ENCODE measurements at places on chromosomes 5 and 9.

GRCh38 chr5:160679567-160680309, 172.3 kb downstream of the ATP10B start:
- no peak for DNase-seq

GRCh38 chr5:67395790-67396418, 199.3 kb upstream of the CD180 start:
- no peak for DNase-seq

GRCh38 chr9:111922324-111923013, 25.9 kb downstream of the UGCG start:
- no peak for DNase-seq

GRCh38 chr5:2143646-2144353, 261.1 kb upstream of the IRX4 start:
- DNase-seq: no peak

- DNase-seq: no peak
Observed at GRCh38 chr5:35811108-35811741, 45.5 kb upstream of the IL7R start.

GRCh38 chr5:73321757-73322436, 126.7 kb downstream of the FOXD1 start:
- DNase-seq: peak; percentile 98

GRCh38 chr5:9466697-9467096, 79.2 kb downstream of the SEMA5A start:
- no peak for DNase-seq

- no peak for DNase-seq
Observed at GRCh38 chr5:65047948-65048690, 279.4 kb downstream of the CWC27 start.

GRCh38 chr5:170286386-170286925, 11.1 kb downstream of the LCP2 start:
- DNase-seq: no peak

DNA sequence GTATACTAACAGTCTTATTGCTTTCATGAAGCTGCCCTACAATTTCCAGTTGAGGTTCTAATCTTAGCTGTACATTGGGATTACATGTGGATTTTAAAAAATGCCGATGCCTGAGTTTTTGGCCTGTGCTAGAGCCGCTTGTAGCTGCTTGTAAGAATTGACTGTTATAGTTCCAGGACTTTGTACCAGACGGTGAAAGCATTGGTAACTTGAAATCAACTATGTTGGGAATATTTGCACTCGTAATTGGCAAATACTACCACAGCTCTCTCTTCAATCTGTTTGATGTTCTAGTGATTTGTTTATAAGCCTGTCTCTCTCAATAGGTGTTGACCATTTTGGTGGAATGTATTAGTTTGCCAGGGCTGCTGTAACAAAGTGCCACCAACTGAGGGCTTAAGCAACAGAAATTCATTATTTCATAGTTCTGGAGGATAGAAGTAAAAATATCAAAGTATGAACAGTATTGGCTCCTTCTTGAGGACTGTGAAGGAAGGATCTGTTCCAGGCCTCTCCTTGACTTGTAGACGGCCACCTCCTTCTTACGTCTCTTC, 50.5 kb upstream of the DHFR start:
- DNase-seq: no peak

DNA sequence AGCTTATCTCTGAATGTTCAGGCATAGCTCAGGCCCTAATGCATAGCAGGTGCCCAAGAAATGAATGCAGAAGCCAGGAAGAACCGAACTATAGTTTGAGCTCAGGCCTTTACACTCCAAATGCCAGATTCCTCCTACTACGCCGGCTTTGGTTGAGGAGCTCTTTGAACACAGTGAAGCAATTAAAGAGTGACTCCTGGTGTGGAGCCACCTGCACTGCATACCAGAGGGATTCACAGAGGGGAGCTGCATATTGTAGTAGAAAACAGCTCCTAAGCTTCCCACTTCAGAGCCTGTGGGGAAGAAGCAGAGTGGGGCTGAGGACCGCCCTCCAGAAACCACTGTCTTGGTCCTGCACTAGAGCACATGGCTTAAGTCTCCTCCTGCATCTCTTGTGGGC, 14.5 kb upstream of the KCNMB1 start:
- DNase-seq: no peak

DNA sequence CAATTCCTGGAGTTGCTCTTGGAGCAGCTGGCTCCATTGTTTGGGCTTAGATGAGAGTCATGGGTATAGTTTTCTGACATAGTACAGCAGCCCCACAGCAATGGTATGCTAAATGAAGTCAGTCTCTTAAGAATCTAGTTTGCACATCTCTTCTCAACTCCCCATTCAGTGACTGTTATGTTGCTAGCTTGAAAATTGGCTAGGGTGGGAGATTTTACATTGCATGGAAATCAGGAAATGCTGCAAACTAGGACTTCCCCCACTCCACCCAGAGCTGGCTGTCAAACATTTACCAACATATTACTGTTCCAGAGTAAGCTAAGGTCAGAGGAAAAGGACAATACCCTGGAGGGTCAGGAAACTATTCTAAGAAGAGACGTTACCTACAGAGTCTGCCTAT, 17.6 kb upstream of the FCHO2 start:
- DNase-seq: no peak

GRCh38 chr9:33785914-33786313, 9.4 kb upstream of the PRSS3 start:
- no peak for DNase-seq

- DNase-seq: no peak
Observed at GRCh38 chr5:173392-174290, 17.7 kb upstream of the LRRC14B start.

DNA sequence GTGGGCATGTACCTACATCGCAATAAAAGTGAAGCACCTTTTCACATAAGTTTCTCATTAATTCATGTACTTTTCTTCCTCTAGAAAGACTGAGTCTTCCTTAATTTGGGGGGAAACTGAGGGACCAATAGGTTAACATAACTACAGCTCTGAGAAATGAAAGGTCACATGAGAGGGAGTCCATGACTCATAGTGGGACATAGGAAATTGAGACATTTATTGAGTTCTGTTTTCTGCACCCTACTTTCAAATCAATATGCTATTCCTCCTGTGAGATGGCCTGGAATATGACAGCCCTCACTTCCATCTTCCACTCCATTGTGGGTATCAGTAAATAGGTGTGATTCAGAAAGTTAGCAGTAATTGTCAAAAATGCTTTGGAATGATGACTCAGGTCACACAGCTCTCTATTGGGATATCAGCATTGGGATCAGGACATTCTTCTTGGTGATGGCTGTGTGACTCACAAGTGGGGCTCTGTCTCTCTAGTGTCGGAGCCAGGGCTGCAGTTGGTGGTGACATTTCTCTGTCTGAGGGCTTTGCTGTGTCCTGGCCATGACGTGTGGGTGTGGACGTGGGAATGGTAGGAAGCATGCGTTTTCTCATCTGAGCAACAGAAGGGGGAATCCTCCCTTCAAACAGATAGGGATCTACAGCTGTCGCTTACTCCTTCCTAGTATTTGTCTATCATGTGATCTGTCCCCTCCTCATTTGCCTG, 125.0 kb downstream of the TRIO start:
- peak; percentile 99 for DNase-seq

DNA sequence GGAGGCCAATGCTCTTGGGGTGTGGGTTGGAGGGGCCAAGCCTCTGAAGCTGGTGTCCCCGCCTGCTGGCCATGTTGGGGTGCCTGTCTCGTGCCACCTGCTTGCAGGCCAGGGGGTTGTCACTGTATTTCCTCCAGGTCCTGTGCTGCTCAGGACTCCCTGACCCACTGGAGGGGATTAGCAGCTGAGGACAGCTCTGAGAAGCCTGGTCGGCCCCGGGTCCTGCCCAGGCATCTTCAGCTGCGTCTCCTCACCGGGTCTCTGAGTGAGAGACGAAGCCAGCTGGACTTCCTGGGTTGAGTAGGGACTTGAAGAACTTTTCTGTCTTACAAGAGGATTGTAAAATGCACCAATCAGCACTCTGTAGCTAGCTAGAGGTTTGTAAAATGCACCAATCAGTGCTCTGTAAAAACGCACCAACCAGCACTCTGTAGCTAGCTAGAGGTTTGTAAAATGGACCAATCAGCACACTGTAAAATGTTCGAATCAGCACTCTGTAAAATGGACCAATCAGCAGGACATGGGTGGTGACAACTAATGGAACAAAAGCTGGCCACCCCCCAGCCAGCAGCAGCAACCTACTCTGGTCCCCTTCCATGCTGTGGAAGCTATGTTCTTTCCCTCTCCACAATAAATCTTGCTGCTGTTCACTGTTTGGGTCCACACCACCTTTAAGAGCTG, 20.6 kb upstream of the SLC9A3 start:
- DNase-seq: no peak

DNA sequence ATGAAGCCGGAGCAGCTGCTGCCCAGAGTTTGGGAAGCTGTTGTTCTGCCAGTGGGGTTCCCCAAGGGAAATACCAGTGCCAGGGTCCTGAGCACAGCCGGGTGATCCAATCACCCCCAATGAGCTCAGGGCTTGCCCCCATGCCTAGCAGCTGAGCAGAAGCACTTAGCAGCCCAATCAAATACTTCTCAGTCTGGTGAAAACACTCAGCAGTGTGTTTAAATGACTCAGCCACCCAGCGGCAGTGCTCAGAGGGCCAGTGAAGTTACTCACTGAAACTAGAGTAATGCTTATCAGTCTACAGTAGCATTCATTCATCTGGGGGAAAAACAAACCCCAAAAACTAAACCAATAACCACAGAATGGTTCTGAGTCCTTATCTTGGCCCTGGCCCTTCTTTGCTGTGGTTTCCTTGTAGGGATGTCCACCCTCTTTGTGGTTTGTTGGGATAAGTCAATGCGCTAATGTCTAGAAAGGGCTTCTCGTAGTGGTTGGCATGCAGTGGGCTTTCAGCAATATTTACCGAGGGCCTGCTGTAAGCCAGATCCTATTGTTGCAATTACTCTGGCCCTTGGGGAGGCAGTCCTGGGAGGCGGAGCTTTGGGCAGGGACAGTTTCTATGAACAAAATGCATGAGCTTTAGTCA, 43.1 kb downstream of the LHX2 start:
- peak; percentile 86 for DNase-seq

DNA sequence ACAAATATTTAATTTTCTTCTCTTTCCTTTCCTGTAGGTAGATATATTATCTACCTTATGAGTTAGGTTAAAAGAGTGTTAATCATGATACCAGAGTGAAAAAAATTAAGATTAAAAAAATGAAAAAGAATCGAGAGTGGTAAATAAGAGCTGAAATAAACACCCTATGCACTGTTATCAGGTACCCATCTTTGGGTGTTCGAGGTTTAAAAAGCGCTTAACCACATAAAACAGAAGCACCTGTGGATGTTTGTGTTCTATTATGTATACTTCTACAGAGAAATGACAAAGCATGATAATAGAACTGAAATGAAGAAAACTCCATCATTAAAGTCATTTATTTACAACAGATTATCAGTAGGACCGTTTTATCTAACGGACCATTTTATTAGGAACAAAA, 25.7 kb upstream of the GCNT4 start:
- no peak for DNase-seq

- no peak for DNase-seq
Observed at GRCh38 chr5:109030360-109031143, 282.9 kb downstream of the FER start.

GRCh38 chr5:179618923-179619554, 4.4 kb downstream of the HNRNPH1 start:
- no peak for DNase-seq

GRCh38 chr5:89064054-89064453, 181.1 kb upstream of the MEF2C start:
- DNase-seq: no peak

GRCh38 chr5:109784687-109785086, 95.0 kb downstream of the MAN2A1 start:
- DNase-seq: no peak

GRCh38 chr9:129968690-129969485, 74.1 kb downstream of the FNBP1 start:
- DNase-seq: peak; percentile 58

DNA sequence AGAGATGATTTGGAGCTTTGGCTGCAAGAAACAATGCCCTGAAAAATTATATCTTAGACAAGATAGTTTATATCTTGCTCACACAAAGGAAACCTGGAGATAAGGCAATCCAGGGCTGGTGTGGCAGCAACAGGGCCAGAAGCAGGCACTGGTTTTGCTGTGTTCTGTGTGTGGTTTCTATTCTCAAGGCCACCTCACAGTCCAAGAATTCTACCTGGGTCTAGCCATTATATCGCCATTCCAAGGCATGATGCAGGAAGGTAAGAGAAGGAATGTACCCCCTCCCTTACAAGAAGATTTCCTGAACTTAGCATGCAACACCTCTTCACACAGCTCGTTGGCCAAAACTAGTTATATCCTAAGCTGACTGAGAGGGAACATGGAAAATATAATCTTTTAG, 74.5 kb upstream of the MEGF10 start:
- DNase-seq: no peak

- DNase-seq: no peak
Observed at GRCh38 chr9:127311239-127311741, 46.7 kb downstream of the GARNL3 start.

DNA sequence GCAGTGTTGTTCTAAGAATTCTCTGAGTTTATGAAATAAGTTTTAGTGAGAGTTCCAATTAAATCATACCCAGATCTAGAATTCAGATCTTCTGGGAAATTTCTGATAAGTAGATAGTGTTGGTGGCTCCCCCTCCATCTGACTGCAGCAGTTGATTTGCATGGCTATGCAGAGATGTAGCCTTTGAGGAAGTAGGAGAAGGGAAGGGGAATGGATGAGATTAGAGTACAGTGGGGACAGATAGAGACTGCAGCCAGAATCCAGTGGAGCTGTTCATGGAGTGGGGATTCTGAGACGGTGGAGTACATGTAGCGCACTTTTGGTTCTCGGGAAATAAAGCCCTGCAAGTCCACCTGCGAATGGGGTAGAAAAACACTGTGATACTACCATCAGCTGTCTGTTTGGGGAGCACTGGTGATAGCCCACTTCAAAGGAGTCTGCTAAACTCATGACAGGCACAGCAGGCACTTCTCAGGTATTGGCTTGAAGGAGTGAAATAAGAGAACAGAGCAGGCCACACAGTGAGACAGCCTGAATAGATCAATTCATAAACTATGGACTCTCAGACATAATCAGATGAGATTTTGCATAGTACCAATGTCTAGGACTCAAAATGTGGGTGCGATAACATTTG, 96.8 kb downstream of the ALDH1A1 start:
- no peak for DNase-seq

DNA sequence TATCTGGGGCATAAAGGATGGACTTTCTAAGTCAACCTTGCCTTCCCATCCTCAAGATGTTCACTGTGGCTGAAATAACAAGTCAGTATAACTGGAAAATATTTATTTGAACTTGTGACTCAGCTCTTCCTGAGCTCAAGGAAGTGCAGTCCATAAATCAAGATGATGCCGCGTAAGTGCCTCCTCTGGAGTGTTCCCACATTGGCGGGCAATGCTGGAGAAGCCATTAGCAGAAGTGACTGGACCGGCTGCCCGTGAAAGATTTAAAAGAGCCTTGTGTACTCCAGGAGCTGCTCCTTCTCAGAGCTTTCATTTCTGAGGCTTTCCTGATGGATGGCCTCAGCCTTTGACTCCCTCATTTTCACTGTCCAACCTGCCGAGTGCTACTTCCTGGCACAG, 17.4 kb downstream of the TMOD1 start:
- DNase-seq: peak; percentile 37
